ENCODE measurements at places on chromosomes 5 and 9.
A peak's percentile ranks its signal among the peaks of the same experiment; 100 is the strongest.

- no peak for DNase-seq
Observed at GRCh38 chr5:133990396-133990795, 14.4 kb downstream of the VDAC1 start.

DNA sequence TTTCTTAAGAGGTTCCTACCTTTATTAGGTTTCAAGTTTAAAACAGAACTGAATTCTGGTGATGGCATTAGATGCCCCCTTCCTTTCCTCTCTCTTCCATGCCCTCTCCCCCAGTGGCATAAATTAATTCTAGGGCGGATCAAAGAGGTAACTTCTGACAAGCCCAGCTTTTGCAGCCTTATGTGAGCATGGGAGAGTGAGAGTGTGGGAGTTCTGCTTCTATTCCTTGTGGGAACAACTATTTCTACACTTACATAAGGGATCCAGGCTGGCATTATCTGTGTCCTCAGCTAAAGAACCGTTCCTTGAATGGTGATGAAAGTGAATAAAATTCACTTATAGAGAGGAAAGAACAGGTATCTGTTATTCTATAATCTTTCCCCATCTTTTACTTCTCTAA lies 437.6 kb downstream of the KIF4B start:
- DNase-seq: no peak

DNA sequence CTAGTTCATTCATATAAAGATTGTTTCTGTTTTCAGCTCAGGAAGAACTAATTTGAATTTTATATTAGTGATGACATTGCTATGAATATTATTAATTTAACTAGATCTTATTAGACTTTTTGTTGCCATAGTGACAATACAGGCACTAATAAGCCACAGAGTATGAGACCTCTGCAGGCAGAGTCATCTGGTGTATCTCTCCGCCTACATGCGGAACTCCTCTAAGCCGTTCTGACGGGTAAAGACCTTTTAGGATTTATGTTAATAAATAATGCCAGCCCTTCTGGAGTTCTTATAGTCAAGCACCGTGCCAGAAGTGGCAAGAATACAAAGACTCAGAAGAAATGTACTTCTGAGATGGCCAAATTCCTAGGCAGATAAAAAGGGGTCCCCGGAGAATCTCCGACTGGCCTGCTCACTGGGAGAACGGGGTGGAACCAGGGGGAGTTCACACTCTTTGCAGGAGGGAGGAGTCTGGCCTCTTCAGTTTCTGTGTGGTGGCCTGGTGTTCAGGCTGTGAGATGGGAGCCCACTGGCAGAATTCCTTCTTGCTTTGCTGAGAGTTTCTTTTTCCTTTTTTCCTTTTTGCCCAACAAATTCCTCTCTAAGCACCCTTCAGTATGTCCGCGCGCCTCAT lies 85.1 kb upstream of the IL12B start:
- peak; percentile 11 for DNase-seq

- no peak for DNase-seq
Observed at GRCh38 chr5:9545136-9545991, 511 bp downstream of the SEMA5A start.

GRCh38 chr5:75653521-75653920 lies 42.3 kb downstream of the ANKDD1B start:
- DNase-seq: no peak

DNA sequence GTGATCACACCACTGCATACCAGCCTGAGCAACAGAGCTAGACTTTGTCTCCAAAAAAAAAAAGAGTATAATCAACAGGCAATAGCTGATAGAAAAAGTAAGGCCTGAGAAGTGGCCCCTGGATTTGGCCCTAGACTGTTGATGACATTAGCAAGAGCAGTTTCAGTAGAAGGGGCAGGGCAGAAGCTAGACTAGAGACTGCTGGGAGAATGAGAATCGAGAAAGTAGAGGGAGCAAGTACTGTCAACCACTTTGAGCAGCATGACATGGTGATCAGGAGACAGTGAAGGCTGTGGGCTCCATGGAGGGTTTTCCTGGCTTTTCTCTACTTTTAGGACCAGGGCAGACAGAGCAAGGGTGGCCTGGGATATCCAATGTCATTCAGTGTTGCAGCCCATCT lies 34.9 kb upstream of the B4GALT1 start:
- no peak for DNase-seq

DNA sequence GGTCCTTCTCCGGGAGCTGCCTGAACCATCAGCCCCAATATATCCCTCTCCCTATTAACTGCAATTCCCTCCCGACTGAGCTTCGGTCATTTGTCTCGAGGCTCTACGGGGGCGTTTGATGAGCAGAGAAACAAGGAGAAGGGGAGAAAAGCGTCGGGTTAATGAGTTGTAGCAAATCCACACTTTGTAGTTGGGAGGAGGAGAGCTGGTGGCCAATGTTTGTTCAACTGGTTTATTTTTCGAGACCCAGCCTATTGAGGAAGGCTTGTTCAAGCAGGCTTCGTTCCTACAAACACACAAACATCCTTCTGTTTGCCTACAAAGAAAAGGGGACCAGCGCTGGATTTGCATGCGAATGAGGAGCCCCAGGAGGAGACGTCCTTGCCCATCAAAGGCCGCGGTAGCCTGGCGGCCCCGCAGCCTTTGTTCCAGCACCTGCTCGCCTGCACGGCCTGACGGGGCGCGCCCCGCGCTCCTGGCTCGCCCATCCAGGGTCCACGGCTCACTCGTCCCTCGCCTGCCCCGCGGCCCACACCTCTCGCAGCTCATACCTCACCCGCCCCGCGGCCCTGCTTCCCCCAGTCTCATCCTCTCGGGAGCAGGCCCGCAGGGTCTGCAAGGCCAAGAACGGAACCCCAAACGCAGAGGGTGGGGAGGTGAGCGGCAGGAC lies 4.6 kb downstream of the FOXD1 start:
- peak; percentile 32 for DNase-seq

DNA sequence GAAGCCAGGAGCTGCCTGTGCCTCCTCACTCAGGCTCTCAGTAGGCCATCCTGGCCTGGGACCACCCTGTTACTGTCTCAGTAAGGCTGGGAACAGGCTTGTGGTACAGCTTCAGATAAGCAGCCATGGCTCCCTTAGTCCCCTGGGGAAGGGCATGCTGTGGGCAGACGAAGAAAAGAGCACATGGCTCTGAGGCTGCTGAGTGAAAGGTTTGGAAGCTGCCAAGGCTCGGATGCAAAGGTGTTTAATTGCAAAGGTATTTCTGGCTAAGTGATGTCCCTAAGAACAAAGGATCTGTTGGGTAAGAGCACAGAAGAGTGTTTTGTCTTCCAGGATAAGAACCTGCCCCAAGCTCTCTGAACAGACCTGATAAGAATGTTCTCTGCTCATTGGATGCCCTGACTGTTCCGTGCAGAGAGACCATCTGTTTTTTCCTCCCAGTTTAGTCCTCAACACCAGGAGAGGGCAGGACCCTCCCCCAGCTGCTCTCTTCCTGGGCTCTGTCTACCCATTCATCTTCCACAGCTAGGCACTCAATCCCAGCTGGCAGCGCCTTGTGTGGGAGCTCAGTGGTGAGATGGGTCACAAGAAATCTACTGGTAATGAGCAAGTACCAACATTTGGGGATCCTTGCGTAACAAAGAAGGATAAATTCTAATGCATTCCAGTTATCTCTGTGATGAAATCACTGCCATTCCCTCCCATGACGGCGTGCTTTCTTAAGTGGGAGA lies 17.7 kb downstream of the ANGPTL2 start:
- no peak for DNase-seq

DNA sequence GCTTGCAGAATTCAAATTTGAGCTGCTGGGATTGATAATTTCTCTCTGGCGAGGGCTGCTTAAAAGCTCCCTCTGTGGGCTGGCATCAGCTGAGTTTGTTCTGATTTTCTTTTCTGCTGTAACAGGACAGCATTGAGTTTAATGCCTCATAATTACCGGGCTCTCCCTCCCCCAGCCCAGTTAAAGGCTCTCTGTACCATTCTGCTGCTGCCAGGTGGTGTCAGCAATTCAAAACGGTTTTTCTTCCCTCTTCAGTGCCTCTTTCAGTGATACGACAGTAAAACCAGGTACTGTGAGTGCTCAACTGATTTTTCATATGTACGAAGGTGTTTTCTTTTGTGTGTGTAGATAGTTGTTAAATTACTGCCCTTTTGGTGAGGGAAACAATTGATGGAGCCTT lies 509.3 kb upstream of the CTNND2 start:
- no peak for DNase-seq

GRCh38 chr5:128156521-128156920 lies 73.0 kb downstream of the SLC12A2 start:
- DNase-seq: no peak

All from fibroblast of skin of right quadriceps (primary cell).